Activated naive CD4-positive, alpha-beta T cell (primary cell): ENCODE measurements at places on chromosomes 7 and 10.

- no peak for DNase-seq
These were observed 65.4 kb upstream of the APBB1IP start for GRCh38 chr10:26372513-26373354.

DNA sequence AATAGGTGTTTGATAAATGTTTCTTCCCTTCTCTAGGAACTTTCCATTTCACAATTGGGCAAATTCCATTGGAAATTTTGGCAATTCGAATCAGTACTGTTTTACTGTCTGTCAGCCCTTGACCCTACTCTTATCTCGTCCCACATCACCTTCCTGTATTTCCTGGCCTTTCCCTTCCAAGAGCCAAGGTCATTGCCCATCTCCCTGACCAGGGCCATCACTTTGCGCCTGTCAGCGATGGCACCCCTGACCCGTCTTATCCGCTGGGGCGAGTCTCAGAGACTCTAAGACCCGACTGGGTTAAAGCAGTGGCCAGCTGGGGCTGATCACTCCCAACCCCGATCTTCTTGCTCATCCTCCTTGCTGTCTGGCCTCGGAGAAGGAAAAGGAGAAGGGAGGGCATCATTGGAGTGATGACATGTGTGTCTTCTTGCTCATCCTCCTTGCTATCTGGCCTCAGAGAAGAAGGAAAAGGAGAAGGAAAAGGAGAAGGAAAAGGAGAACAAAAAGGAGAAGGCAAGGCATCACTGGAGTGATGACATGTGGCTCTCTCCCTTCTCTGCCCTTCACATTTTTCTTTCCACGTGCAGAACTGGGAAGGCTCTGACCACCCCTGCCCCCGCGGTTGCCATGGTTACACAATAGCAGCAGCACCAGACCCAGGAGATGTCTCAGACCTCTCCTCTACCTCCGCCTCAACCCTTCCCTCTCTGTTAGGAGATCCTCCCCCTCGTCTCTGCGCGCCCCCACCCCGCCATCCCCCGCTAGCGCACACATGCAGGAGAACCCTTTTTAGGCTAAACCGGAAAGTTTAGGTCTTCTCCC is 2.0 kb downstream of the SEMA3D start:
- DNase-seq: no peak

DNA sequence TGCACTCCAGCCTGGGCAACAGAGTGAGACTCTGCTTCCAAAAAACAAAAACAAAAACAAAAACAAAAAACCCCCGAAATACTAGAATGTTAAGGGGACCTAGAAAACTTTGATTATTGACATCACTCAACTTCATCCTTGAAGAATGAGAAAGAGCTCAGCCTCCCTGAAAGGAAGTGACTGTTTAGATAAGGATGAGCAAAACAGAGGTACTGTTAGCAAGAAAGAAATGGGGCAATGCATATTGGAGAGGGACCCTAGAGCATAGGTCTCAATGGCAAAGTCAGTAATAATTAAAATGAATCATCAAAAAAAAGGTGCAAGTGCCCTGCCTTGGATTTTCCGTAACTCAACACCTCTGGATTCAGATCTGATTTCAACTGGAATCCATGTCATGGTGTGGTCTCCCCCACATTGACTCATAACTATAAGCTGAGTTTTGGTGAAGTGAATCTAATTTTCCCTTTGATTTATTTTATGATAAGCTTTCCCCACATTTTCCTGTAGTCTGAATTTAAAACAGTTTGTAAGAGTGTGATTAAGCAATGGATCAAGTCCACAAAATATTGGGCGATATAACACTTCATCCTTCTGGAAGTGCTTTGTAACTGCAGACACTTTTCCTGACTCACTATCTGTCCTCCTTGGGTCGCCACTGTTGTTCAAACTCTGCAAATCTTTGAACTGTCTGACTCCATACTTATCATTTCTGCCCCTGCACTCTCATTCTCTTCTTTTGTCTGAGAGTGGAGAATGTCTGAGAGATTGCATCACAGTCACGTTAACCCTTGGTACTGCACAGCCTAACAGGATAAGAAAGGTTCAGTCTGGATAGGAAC is 224.8 kb upstream of the LYZL1 start:
- DNase-seq: no peak

GRCh38 chr7:136386876-136387275 is 409.7 kb upstream of the MTPN start:
- DNase-seq: no peak

DNA sequence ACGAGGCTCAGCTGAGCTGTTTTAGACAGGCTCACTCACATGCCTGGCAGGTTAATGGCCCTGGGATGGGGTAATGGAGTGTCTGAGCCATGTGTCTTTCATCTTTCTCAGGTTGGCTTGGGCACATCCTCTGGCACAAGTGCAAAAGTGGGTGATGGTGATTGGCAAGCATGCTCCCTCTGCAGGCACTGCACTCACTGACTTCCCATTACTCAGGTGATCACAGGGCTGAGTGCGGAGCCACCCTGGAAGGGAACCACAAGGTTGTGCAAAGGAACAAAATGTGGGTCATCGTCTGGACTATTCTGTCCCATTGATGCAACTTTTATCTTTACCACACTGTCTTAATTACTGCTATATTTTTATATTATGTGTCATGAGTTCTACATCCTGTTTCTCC is 244.1 kb upstream of the AKR1E2 start:
- DNase-seq: no peak
